ENCODE measurements at places on chromosomes 11 and 22. TPM values are rescaled to one million over a fixed set of nuclear protein-coding genes. Genes with fewer than 3 reads are reported as not detected.

The TEX12 gene
- total RNA-seq: 0.93 TPM

The ZNF215 gene
- total RNA-seq: 2.1 TPM

The WBP2NL gene
- total RNA-seq: 8.6 TPM

The BATF2 gene
- total RNA-seq: 0.16 TPM

The P2RX6 gene
- total RNA-seq: 2.2 TPM

The GGT5 gene
- 13.2 TPM for total RNA-seq

The CASP5 gene
- total RNA-seq: not detected

The CRYBB3 gene
- total RNA-seq: 325 TPM

The SHISAL1 gene
- total RNA-seq: 6.3 TPM
